AG09309 (cell line): ENCODE measurements at places on chromosomes 3 and 15.

DNA sequence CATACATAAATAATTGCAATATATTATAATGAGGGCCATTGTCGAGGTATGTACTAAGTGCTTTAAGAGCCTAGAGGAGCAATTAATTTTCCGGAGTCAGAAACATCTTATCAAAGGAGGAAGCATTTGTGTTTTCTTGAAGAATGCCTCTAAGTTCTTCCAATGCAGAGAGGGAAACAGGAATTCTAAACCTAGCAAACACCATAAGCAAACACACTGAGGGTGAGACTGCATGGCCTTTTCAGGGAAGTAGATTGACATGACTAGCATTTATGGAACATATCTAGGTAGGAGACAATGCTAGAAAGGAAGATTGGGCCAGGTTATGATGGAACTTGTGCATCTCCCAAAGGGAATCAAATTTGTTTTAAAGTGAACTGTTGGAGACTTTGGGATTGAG, 7.2 kb upstream of the PLCL2 start:
- no peak for DNase-seq

DNA sequence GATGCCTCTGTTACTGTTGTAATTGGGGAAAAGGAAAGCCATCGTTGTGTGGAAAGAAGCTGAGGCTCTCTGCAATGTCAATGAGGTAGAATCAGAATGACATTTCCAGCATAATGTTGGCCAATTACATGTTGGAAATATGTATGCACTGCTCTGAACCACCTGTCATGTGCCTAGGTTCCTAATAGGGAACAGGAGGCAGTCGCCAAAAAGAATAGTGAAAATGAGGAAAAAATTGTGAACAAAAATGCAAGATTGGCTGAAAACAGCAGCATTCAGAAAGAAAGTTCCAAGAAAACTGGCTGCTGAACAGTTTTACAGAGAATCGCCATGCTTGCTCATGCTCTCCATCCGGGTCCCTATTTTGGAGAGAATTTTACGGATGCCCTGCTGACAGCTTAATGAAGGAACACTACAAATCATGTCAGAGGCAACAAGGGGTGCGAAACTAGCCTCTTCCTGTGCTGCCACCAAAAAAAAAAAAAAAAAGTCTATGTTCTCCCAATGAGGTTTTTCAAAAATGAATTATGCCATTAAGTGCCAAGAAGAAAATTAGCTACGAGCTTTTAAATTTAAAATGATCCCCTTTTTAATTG, 305.9 kb upstream of the ARRDC4 start:
- no peak for DNase-seq

DNA sequence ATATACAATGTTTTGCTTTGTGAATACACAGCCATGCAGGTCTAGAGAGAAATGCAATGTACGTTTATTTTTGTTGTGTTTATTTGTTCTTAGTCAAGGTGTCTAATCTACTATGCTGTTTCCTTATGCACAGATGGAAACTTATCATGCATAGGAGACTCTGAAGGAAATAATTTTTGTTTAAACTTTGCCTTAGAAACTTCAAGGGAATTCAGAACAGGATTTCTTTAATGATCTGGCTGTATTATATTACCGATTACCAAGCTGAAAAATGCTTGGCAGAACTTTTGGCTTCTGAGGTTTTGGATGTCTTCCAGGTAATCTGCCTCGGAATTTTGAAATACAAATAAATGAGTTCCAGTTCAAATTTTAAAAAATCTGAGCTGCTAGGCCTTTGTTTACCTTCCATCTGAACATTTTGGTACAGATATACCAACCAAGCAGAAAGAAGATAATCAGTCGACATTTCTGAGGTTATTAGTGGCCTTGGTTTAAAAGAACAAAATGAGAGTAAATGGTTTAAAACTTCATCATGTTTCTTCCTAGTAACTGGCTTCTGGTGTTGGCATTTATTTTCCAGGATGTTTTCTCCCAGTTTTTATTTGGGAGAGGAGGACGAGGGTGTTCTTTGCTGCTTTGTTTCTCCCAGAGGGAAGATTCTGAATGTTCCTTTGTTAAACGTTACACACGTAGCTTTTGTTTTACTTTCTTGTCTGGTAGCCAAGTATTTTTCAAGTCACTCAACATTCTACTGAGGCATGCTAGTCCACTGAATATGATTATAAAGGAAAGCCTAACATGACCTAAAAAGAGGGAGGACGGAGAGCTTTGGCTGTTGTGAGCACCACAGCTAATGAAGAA, 421.8 kb upstream of the TBL1XR1 start:
- DNase-seq = no peak

GRCh38 chr3:88058306-88058580, 562 bp downstream of the CGGBP1 start:
- DNase-seq = no peak

DNA sequence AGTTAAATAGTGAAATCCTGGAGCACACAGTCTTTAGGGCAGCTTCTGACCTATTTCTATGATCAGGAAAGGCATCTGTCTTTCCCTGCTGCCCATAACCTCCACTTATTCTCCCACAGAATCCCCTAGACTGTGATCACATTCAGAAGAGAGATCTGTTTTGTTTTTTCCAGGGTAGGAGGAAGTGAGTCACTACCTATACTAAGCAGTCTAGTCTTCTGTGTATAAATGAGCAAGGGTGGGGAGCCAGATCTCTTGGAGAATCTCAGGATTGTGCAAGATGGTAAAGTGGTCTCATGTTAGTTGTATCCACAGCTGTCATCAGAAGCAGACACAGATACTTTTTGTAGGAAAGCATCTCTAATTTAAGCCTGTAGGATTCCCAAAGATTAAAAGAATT, 11.8 kb upstream of the FBXO22 start:
- DNase-seq = peak; percentile 55

- no peak for DNase-seq
Measured at GRCh38 chr3:140529558-140529957, 148.3 kb upstream of the TRIM42 start.

DNA sequence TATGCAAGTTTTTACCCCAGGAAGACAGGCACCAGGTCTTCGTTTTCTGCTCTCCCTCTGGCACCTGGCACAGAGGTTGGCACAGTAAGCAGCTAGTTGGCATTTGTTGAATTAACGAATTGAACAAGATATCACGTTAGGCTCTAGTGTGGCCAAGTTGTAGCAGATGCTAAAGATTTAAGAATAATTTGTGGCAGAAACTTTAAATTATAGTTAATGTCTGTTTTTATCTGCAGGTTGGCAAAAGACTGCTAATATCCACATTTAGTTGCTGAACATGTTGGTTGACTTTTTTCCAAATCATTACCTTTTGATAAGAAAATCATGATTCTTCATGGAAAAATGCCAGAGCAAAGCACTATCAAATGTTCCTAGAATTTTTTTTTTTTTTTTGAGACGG, 8.1 kb downstream of the CHRNA5 start:
- no peak for DNase-seq

GRCh38 chr3:186639778-186640472, at the start of gene FETUB:
Gene FETUB (plus strand): TSS chr3:186640399. CDS start chr3:186640461, 62 bp downstream.
- DNase-seq = no peak

GRCh38 chr3:42314411-42314810, 48.4 kb upstream of the CCK start:
- DNase-seq = no peak

GRCh38 chr15:41022487-41023090, 69.3 kb downstream of the CHAC1 start:
- peak; percentile 27 for DNase-seq

- DNase-seq = no peak
Measured at GRCh38 chr3:177464392-177465256, 267.3 kb upstream of the TBL1XR1 start.

DNA sequence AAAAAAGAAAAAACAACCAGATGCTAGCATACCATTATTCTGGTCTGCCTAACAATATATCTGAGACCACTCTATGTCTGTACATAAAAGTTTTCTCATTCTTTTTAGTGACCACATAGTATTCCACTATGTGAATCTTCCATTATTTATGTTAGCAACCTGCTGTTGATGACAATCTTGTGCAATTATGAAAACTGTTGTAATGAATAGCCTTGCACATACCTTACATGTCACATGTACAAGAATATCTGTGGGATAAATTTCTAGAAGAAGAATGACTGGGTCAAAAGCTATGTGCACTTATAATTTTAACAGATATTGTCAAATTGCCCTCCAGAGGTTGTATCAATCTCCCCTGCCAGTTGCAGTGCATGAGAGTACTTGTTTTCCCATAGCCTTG, 62.5 kb downstream of the ARHGAP31 start:
- DNase-seq = no peak

- DNase-seq = no peak
Measured at GRCh38 chr3:139774560-139775302, 97.0 kb upstream of the NMNAT3 start.

GRCh38 chr15:101469520-101470288, 19.8 kb downstream of the PCSK6 start:
- DNase-seq = no peak

DNA sequence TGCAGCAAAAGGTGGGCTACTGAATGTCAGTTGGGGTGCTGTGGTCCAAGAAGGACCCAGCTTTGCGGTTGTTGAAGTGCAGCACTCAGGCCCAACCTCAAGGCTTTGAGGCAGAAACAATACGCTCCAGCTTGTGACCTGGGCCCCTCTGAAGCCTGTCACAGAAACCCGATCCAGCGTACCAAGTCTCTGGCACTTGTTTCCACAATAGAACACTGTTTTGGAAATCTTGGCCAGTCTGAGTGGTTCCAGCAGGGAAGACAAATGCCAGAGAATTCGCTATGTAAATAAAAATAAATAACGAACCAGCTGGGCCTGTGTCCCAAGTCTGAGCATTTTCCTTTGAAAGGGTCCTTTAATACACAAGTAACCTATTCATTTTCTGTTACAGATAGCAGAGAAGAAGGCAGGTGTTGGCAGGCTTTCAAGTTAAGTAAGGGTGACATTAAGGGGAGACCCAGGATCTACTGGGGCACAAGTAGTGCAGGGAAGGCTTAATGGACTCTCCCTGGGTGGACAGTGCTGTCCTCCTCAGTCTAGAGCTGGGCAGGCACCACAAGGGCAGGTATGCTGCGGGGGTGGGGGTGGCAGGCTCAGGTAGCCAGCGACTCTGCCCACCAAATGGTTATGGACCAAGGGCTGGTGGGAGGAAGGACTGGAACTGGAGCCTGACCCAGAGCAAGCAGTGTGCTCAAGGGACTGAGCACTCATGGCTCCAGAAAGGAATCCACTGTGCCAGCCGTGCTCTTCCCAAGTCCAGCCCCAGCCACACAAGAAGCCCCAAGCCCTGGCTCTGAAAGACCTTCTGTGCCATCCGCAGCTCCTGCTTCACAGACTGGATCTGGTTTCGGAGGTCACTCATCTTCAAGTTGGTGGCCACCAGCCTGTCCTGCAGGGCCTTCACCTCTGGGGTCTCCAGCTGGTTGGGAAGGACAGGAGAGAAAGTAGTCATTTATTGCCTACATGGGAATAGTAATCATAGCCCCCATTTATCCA, 26.3 kb downstream of the CCDC13 start:
- DNase-seq = no peak

GRCh38 chr3:196619223-196619622, 20.3 kb upstream of the NRROS start:
- no peak for DNase-seq

GRCh38 chr3:172256101-172256734, 192.0 kb downstream of the GHSR start:
- DNase-seq = peak; percentile 63

- DNase-seq = no peak
Measured at GRCh38 chr3:135694142-135694541, 271.4 kb upstream of the PPP2R3A start.

- DNase-seq = no peak
Measured at GRCh38 chr3:51075221-51075775, 309.8 kb upstream of the MANF start.

GRCh38 chr3:94520364-94520763, 457.5 kb downstream of the NSUN3 start:
- DNase-seq = no peak

GRCh38 chr15:99104788-99105513, at the start of gene SYNM:
Gene SYNM (plus strand): TSS chr15:99105080. CDS start chr15:99105200, 120 bp downstream.
- DNase-seq = no peak

GRCh38 chr3:186823386-186823785, 17.1 kb upstream of the RFC4 start:
- DNase-seq = no peak

GRCh38 chr15:82134461-82134860, 88.6 kb upstream of the MEX3B start:
- DNase-seq = no peak

- no peak for DNase-seq
Measured at GRCh38 chr3:156176048-156176447, 55.7 kb downstream of the KCNAB1 start.

DNA sequence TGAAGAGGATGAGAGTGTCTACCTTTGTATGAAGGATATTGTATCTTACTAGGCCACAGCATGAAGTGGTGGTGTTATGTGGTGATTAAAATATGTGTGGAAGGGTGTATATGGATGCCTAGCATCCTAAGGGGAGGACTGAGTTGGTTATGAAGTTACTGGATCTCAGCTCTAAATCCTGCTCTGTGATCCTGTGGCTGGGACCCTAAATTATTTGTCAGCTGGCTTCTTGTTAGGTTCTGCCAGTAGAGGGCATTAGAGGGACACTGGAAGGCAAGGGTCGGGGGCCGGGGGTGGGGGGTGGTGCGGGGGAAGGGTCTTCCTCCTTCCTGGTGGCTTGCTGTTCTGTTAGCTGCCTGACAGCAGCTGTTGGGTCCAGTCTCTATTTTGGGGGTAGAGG, 34.9 kb downstream of the MORF4L1 start:
- no peak for DNase-seq

GRCh38 chr3:154244644-154245043, 79.6 kb downstream of the DHX36 start:
- no peak for DNase-seq

DNA sequence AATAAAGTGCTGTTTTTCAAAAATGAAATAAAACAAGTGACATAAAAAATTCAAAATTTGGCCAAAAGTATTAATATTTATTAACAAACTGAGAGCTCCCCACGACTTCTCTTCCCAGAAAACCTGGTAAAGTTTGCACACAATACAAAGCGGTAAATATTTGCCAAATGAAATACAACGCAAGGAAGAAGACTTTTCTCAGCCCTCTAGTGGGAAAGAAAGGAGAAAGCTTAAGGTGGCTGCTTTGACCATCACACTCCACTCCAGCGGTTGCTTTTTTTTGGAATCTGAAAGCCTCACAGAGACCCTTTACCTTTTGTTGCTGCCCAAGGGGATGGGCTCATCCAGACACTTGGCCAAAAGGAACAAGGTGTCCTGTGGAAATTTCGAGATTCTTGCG, 1.1 kb upstream of the GK5 start:
- DNase-seq = no peak

DNA sequence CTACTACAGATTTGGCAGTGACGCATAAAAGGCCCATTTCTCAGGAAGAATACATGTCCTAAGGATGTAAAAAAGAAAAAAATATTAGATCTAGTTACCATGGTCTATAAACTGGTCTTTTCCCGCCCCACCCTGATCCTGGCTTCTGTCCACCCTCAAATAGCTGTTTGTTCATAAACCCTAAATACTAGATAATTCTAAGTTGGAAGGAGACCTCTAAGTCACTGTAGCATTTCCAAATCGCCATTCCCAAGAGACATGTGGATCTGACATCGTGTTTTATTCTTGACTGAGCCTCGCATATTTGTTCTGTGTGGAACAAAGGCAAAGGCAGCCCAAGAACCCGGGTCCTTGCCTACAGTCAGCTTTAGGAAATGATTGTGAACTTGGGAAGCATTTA, 49.0 kb downstream of the LMCD1 start:
- DNase-seq = no peak

- DNase-seq = no peak
Measured at GRCh38 chr15:88769161-88769971, 33.9 kb upstream of the ACAN start.
